Body of pancreas (tissue), 4 donors: ENCODE measurements at places on chromosomes 16 and 17.

- no peak for DNase-seq
Observed at GRCh38 chr16:56488035-56488434, 31.8 kb downstream of the BBS2 start.

DNA sequence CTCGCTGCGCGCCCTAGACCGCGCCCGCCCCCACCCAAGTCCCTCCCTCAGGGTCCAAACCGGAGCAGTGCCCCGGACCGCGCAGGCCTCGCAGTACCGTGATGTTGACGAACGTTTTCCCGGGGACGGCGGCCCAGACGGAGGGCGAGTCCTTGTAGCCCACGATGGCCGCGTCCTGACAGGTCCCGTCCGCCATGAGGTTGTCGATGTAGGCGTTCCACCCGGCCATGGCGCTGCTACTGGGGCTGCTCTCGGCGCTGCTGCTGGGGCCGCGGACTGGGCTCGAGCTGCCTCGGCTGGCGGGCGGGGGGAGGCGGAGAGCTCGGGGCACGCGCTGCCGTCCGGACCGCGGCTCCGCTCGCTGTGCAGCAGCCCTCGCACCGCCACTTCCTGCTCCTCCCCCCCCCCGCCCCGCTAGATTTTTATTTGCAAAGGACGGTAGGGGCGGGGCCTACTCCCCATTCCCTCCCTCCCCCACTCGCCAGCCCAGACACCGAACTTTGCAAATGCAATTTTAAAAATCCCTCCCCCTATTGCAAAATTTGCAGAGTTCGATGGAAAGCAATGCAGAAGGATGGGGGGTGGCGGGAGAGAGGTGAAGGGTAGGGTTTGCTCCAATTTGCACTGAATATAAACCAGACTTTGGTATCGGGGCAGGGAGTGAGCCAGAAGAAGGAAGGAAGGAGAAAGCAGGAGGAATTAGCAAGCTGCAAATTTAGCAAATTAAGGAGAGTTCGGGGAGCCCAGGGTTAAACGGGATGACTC is at the start of gene PFN1:
Gene PFN1, minus strand, starts transcription at position 365 of the 765 bp plus-strand sequence. Its CDS starts 136 bp downstream, at position 229.
- DNase-seq: peak; percentile 94

- DNase-seq: no peak
Observed at GRCh38 chr17:63635290-63635689, 13.1 kb downstream of the MAP3K3 start.

- DNase-seq: no peak
Observed at GRCh38 chr17:45005700-45006099, 37.6 kb upstream of the C1QL1 start.

DNA sequence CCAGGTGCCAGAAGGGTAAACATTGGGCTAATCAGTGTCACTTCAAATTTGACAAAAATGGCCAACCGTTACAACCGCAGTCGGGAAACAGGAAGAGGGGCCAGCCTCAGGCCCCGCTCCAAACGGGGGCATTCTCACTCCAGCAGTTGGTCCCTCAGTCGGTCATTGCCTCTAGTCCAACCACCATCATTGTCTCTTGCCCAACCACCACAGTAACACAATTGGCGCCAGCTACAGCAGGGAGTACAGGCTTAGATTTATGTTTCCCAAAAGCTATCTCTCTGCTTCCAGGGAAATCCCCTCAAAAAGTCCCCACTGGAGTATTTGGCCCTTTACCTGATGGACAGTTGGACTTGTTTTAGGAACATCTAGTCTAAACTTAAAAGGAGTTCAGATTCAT is 20.3 kb downstream of the ALOX15B start:
- no peak for DNase-seq

- DNase-seq: no peak
Observed at GRCh38 chr16:50946606-50947005, 204.5 kb downstream of the SALL1 start.

DNA sequence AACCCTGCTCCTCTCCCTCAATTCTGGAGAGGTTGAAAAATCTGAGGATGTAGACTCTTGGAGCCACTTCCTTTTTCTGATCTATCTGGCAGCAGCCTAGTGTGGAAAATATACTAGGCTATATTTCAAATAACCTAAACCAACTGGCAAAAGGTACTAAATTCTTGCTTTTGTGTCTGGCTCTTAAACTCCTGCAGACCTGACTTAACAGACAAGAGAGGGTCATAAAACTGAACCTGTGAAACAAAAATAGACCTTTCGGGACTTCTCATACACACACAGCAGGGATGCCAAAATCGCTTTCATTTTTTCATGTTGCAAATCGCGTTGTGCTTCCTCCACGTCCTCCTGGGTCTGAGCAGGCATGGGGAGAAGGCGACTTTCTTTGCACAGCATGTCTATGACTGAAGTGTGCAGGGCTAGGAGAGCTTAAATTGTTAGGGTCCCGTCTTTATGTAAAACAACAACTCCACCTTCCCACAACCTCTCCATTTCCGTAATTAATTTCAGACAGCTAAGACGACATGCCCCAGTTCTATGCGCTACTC is 520.7 kb upstream of the PSMD7 start:
- no peak for DNase-seq

GRCh38 chr16:52861614-52862022 is 191.1 kb downstream of the CHD9NB start:
- peak; percentile 23 for DNase-seq

DNA sequence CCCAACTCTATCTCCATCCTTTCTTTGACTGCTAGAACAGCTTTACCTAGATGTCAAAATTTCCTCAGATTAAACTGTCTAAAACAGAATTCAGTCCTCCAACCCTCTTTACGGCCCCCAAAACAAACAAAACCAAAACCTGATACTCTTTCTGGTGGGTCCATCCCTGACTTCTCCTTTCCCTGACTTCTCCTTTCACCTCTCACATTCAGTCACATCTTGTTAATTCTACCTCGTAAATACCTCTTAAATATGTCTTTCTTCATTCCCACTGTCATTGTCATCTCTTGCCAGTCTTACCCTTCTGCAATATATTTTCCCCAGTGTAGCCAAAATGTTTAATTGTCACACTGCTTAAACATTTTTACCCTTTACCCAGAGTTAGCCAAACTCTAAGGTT is 4.6 kb downstream of the PPM1E start:
- DNase-seq: no peak

DNA sequence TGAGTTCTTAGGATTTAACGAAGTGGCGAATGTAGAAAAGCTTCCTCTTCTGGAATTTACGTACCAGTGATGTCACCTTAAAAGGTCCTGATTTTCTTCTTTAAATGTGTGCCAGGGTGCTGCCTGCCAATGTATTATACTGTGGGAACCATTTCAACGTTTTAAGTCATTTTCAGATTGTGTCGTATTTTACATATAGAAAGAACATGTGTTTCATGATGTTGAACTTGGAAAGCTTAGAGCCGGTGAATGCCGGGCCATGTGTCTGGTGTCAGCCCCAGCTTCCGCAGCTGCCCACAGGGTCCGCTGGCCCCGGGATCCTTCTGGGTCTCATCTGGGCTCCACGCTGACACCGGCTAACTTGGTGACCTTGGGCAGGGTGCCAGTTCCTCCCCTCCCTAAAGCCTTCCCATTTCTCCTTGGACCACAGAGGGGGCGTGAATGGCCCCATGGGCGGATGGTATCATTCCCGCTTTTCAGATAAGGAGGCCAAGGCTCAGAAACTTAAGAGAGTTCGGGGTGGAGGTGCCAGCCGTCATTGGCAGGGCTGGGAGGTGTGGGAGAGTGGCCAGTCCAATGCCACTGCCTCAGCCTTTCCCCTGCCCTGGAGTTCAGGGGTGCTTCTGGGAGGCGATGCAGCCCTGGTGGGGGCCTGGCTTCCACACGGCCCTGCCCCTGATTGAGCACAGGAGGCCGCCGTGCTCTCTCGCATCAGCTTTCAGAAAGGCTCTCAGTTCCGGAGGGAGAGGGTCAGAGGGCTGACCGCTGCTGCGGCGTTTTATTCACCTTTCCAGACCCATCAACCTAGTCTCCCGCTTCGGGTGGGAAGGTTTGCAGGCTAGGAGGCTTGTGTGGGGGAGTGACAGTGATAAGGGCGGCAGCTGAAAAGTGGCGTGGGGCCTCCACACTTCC is 68.8 kb upstream of the CIBAR2 start:
- no peak for DNase-seq

GRCh38 chr16:85517154-85517553 is 96.0 kb upstream of the GSE1 start:
- no peak for DNase-seq

DNA sequence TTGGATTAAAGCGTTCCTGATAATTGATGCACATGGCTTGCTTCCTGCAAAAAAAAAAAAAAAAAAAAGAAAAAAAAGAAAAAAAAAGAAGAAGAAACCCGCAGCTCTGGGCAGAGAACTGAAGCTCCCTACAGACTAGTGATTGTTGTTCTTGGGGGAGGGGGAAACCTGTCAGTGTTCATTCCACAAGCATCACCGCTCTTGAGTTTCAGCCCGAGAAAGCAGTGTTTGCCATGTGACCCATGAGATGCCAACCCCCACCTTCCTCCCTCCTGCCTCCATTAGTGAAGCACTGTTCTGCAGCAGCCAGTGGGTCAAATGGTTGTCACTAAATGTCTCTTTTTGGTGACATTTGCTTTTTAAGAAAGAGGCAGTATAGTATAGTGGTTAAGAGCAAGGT is 1.7 kb downstream of the USP43 start:
- no peak for DNase-seq

GRCh38 chr17:32656886-32657285 is 170.1 kb downstream of the CDK5R1 start:
- DNase-seq: no peak
